SK-N-SH (cell line): ENCODE measurements at places on chromosomes 7 and 10.

DNA sequence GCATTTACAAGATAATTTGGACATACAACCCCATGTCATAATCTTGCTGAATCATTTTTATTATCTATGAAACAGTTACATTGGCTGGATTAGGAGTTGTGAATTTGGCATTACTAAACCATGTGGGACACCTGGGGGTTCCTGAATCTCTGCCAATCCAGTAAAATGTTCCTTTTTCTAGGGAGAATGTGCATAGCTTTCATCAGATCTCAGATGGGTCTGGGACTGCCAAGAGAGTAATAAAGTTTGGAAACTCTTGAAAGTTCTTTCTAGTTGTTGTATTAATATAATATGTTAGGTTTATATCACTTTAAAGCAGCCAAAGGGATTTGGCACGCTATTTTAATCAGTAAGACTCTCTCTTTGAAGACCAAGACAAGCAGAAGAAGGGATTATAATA lies 62.7 kb downstream of the SEMA3E start:
- DNase-seq, result no peak

GRCh38 chr10:124328477-124329220 lies 90.1 kb downstream of the OAT start:
- no peak for DNase-seq

DNA sequence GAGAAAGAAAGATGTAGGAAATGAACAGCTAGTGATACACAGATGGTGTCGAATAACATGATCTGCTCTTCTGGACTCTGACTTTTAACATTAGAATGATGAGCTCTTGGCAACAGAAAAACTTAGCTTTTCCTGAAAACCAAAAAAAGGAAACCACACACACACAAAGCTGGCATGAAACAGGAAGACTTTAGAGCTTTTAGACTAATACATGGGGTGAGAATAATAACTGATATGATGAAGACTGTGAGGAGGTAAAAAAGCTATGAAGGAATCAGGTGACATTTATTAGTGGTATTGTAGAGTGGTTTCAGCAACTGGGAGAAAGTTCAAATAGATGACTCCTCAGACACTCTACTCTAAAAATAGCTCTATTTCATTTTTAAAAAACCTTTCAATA lies 491.9 kb downstream of the PARD3 start:
- no peak for DNase-seq

- DNase-seq, result peak; percentile 25
Measured at GRCh38 chr7:25894002-25894901, 257.7 kb upstream of the NFE2L3 start.

- no peak for DNase-seq
Measured at GRCh38 chr10:48587101-48587500, 17.8 kb downstream of the ARHGAP22 start.

- DNase-seq, result no peak
Measured at GRCh38 chr10:3807211-3807927, 22.4 kb upstream of the KLF6 start.

DNA sequence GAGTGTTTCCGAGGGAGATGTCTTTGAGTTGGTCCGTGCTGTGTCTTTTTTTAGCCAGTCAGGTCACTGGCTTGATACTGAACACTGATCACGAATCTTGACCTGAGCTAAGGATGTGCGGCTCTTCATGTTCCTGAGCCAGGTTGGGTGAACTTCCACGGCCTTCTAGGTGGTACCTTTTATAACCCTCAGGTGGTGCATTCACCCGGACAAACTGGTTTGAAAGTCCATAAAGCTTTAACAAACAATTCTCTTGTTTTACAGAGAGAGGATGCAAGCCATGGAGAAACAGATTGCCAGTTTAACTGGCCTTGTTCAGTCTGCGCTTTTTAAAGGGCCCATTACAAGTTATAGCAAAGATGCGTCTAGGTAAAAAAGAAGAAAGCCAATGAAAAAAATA lies 229.5 kb downstream of the ARHGAP21 start:
- no peak for DNase-seq

DNA sequence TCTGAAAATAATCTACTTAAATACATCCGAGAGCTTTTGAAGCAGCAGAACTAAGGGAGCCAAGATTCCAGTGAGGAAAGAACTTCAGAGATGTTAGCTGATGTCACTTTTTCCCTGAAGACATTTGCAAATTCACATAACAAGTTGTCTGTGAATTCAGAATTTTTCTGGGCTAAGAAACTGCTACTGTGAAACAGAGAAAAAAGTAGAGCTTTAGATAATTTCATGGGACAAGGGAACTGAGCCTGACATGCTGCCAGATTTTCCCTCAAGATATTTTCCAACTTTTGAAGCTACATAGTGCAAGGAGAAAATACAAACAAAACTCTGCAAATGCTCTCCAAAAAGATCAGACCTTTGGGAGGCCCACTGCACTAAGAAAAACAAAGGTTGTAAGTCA lies 484.2 kb downstream of the ANKRD7 start:
- no peak for DNase-seq

- no peak for DNase-seq
Measured at GRCh38 chr10:110508806-110509544, 11.3 kb downstream of the DUSP5 start.

GRCh38 chr7:85630904-85631600 lies 444.2 kb upstream of the SEMA3D start:
- DNase-seq, result no peak

- DNase-seq, result no peak
Measured at GRCh38 chr7:139682136-139683013, 95.4 kb downstream of the HIPK2 start.

- DNase-seq, result no peak
Measured at GRCh38 chr10:3151889-3152565, 20.6 kb downstream of the PITRM1 start.

DNA sequence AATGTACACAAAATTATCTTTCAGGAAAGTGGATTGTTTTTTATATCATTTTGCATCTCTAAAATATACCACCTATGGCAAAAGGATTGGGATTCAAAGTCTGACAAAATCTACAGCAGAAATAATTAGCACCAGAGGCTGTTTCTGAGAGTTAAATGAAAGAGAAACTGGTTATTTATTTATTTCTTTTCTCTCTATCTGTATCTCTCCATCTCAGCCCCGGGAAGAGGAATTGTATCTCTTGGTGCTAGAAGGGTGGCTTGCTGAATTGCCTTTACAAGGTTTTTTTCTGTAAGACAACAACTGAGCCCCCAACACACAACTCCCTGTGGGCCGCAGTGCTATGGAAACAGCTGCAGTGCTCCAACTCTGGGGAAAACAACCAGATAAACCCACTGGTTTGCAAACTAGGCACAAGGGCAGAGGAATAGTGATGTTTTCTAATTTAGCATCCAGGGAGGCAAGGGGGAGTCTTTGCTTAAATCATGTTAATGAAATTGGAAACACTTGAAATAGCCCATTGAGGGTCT lies 249.0 kb downstream of the KCNMA1 start:
- DNase-seq, result no peak

DNA sequence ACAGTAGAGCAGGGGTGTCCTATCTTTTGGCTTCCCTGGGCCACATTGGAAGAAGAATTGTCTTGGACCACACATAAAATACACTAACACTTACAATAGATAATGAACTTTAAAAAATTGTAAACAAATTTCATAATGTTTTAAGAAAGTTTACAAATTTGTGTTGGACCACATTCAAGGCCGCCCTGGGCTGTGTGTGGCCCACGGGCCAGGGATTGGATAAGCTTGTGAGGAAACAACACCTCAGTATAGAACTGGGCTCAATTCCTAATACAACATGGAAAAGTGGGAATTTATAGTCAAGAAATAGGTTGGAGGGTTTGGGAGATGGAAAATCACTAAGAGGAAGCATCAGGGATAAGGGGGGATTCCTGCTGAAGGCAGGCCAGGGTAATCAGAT lies 17.7 kb downstream of the ZNF277 start:
- DNase-seq, result no peak

- no peak for DNase-seq
Measured at GRCh38 chr10:123945325-123945920, 53.8 kb upstream of the CPXM2 start.

DNA sequence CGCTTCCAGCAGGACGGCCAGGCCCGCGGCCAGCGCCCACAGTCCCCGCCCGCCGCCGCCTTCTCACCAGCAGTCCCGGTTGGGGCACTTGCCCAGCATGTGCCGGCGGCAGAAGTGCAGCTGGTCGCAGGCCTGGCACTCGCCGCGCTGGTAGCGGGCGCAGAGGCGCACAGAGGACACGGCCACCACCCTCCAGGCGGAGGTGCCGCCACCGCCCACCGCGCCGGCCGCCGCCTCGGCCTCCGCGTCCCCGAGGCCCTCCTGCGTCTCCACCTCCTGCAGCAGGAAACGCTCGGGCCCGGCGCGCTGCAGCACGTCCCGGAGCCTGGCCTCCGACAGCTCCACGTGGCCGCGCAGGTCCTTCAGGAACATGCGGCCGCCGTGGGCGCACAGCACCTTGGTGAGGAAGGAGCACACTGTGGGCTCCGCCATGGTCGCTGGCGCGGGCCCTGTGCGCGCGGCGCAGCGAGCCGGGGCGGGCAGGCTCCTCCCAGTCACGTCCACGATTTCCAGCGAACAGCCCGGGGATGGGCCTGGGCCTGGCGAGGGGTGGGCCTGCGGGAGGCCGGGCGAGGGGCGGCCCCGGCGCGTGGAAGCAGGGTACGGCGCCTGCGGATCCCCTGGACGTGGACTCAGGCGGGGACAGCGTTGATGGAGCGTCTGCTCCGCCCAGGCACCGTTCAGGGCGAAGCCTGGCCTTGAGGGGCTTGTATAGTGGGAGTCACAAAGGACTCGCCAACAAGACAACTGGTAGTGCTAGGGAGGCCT lies at the start of gene ZC3HAV1L:
Gene ZC3HAV1L (minus strand): TSS at position 457 of the 768 bp plus-strand sequence. CDS start 25 bp downstream, at position 432.
- peak; percentile 99 for DNase-seq

- no peak for DNase-seq
Measured at GRCh38 chr7:96127746-96128145, 194.2 kb downstream of the SLC25A13 start.

GRCh38 chr10:112184379-112184778 lies 814 bp upstream of the GPAM start:
- DNase-seq, result no peak

GRCh38 chr7:23450518-23450917 lies 19.8 kb downstream of the IGF2BP3 start:
- no peak for DNase-seq

DNA sequence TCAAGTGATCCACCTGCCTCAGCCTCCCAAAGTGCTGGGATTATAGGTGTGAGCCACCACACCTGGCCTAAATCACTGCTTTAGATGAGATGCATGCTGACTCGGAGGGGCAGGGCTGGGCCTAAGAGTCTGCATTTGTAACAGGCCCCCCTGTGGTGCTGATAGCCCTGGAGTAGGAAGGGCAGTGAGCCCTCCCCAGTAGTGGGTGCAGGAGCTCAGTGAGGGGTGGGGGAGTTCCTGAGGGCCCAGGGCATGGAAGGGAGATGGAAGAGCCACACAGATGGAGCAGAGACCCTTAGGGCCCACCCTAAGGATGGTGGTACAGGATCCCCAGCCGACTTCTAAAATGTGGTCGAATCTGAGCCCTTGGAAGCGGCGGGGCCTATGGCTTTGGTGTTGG lies 131.7 kb upstream of the PPIF start:
- DNase-seq, result no peak

GRCh38 chr7:11341285-11341944 lies 367.7 kb downstream of the PHF14 start:
- DNase-seq, result peak; percentile 28

- no peak for DNase-seq
Measured at GRCh38 chr7:156544919-156545715, 95.5 kb upstream of the RNF32 start.

- no peak for DNase-seq
Measured at GRCh38 chr10:3869036-3869435, 84.0 kb upstream of the KLF6 start.

DNA sequence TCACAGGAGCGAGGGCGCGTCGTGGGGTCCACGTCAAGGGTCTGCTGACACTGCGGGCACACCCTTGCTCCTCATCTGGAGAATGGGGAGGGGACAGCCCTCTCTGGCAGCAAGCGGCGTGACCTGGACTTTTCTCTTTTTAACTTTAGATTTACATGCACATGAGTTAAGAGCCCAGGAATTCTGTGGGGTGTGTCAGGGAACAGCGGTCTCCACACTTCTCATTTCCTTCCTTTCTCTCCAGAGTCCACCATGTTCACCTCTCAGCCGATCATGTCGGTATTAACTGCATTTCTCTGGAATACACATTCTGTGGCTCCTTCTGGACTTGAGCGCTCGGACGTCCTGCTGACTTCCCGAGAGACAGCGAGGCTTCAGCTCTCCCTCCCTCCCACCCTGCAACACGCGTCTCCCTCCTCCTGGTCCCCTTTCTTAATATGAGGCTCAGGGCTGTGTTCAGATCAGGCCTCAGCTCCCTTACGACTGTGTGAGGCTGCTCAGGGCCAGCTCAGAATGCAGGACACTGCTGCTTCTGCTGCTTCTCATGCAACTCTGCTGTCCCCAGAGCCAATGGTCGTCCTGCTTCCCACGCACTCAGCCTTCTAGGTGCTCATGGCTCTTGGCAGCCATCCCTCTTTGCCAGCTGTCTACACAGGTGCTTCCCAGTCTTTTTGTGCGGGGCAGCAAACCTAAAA lies 261.3 kb downstream of the ELFN1 start:
- no peak for DNase-seq

DNA sequence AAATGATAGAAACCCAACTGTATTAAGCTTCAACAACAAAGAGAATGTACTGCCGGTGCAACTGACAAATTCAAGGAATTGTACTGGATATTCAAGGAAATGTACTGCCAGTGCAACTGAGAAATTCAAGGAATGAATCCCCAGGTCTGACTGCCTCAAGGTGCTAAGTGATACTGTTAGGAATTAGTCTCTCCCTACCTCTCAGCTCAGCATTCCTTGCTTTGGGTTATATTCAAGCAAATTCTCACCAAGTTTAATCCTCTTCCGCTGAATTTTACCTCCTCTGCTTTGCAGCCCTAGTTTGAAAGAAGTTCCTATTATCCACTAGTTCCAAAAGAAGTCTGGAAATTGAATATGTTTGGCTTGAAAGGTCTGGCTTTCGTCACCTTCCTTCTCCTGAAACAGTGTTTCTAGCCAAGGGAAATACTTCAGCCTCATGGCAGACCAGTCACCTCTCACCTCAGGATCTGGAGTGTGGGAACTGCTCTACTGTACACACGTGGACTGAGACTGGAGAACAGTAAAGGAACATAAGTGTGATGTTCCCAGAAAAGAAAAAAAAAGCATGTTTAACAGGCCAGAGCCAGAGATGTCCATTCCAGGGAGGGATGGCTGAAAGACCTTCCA lies 60.4 kb downstream of the SORCS1 start:
- DNase-seq, result no peak

GRCh38 chr7:140209866-140210609 lies 33.3 kb upstream of the KDM7A start:
- DNase-seq, result no peak

GRCh38 chr7:20214921-20215669 lies 2.1 kb downstream of the MACC1 start:
- no peak for DNase-seq

GRCh38 chr7:92095380-92095779 lies 38.9 kb downstream of the CYP51A1 start:
- no peak for DNase-seq

GRCh38 chr7:43648473-43649406 lies 65.8 kb downstream of the STK17A start:
- no peak for DNase-seq

- no peak for DNase-seq
Measured at GRCh38 chr10:26467639-26468038, 29.5 kb downstream of the APBB1IP start.

GRCh38 chr7:17787257-17787656 lies 153.0 kb downstream of the SNX13 start:
- no peak for DNase-seq

GRCh38 chr10:80588546-80588945 lies 50.8 kb downstream of the SH2D4B start:
- no peak for DNase-seq

- DNase-seq, result peak; percentile 44
Measured at GRCh38 chr7:128456255-128456725, 612 bp downstream of the HILPDA start.

- DNase-seq, result no peak
Measured at GRCh38 chr10:63593576-63593975, 72.4 kb downstream of the REEP3 start.
